Neural progenitor cell (in vitro differentiated cells): ENCODE measurements at places on chromosomes 4 and X. TPM values are rescaled to one million over a fixed set of nuclear protein-coding genes. Genes with fewer than 3 reads are reported as not detected.
A peak's percentile ranks its signal among the peaks of the same experiment; 100 is the strongest.

- no peaks in the 10 kb centered on the region for H3K27me3 ChIP-seq
- H3K36me3 ChIP-seq = peaks cover 5% of the 10 kb centered on the region
- DNase-seq = no peak
- no peak overlapping the region for H3K27ac ChIP-seq
Measured at GRCh38 chrX:120625371-120625770, 4.5 kb downstream of the C1GALT1C1 start.

DNA sequence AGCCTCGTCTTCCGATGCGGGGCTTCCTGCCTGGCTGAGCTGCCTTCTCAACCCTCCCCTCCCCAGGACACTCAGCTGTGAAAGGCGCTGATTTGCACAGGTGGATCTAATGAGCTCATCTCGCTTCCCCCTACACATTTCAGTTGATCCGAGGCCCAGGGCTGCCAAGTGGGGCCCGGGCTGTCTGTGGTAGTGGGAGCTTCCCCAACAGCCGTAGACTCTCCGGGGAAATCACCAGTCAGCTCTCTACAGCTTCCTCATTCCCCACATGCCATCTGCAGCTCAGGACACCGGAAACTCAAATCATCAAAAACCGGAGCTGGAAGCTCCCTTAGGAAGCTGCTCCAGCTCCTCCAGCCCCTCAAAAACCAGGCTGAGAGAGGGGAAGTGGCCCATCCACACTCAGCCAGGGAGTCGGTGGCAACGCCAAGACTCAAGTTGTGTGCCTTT is 56.2 kb downstream of the SMIM20 start:
- peaks cover 33% of the 10 kb centered on the region for H3K4me1 ChIP-seq
- DNase-seq = no peak
- no peaks in the 10 kb centered on the region for H3K36me3 ChIP-seq
- no peaks in the 10 kb centered on the region for H3K27me3 ChIP-seq
- H3K27ac ChIP-seq = peak overlapping the region; percentile 87
- no peak overlapping the region for H3K4me3 ChIP-seq

GRCh38 chr4:3502941-3503936 is 29.0 kb downstream of the LRPAP1 start:
- H3K27ac ChIP-seq = no peak overlapping the region
- peaks cover 3% of the 10 kb centered on the region for H3K36me3 ChIP-seq
- no peak for DNase-seq
- H3K4me1 ChIP-seq = no peaks in the 10 kb centered on the region
- no peak overlapping the region for H3K4me3 ChIP-seq

The GLRA2 gene
- total RNA-seq = not detected in 2 replicates

The LRIT3 gene
- 0.09 and 0.15 TPM in 2 replicates for total RNA-seq

DNA sequence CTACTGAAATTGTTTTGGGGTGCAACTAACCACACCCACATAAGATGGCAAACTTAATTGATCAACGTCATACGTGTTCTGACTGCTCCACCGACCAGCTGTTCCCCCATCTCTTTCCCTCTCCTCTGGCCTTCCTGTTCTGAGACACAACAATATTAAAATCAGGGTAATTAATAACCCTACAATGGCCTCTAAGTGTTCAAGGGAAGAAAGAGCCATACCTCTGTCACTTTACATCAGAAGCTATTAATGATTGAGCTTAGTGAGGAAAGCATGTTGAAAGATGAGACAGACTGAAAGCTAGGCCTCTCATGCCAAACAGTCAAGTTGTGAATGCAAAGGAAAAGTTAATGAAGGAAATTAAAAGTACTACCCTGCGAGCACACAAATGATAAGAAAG is 173.9 kb upstream of the FTHL17 start:
- DNase-seq = no peak
- no peaks in the 10 kb centered on the region for H3K4me1 ChIP-seq
- no peak overlapping the region for H3K4me3 ChIP-seq
- no peak overlapping the region for H3K27ac ChIP-seq
- H3K27me3 ChIP-seq = no peaks in the 10 kb centered on the region

- H3K27me3 ChIP-seq = no peaks in the 10 kb centered on the region
- H3K4me3 ChIP-seq = no peak overlapping the region
Measured at GRCh38 chr4:169037506-169037905, 27.5 kb upstream of the CBR4 start.

- no peaks in the 10 kb centered on the region for H3K36me3 ChIP-seq
- H3K4me1 ChIP-seq = no peaks in the 10 kb centered on the region
- H3K4me3 ChIP-seq = no peak overlapping the region
Measured at GRCh38 chrX:38878641-38879340, 77.5 kb downstream of the MID1IP1 start.

DNA sequence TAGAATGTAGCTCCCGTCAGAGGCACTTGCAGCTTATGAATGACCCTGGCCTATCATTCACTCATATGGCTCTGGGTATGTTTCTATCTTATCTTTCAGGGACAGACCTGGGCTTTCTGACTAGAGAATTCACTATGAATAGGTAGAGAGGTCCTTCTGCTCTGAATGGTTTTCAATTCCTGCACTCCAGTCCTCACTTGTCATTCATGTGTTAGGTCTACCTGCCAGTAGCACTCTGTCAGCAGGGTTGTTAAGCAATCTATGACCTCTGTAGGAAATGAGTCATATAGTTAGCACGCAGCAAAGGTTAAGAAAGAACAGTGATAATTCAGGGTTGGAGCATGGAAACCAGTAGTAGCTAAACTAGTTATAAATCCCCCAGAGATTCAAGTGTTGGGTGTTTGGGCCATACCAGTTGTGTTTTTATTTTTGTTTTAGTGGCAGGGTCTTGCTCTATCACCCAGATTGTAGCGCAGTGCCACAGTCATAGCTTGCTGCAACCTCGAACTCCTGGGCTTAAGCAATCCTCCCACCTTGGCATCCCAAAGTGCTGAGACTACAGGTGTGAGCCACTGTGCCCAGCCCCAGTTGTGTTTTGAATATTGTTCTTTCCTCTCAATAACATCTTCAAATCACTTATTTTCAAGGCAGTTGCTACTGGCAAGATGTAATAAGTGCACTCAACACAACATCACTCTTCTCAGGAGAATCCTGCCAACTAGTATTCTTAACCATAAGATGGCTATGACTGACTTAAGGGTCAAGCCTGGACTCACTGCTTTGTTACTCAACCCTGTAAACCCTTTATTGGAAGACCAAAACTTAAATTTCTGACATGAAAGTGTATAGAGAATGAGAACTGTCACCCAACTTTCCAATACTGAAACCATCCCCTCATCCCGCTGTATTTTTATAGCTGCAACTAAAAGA is 25.1 kb downstream of the ARL13A start:
- H3K4me3 ChIP-seq = no peak overlapping the region
- no peak for DNase-seq
- no peaks in the 10 kb centered on the region for H3K27me3 ChIP-seq
- no peaks in the 10 kb centered on the region for H3K36me3 ChIP-seq
- H3K27ac ChIP-seq = no peak overlapping the region
- no peaks in the 10 kb centered on the region for H3K4me1 ChIP-seq

- H3K36me3 ChIP-seq = no peaks in the 10 kb centered on the region
- H3K4me1 ChIP-seq = peaks cover 10% of the 10 kb centered on the region
- H3K27me3 ChIP-seq = peaks cover 15% of the 10 kb centered on the region
- H3K4me3 ChIP-seq = peak overlapping the region; percentile 64
Measured at GRCh38 chr4:41215969-41216293, 1.6 kb upstream of the APBB2 start.

GRCh38 chr4:145003675-145004074 is 94.3 kb downstream of the ANAPC10 start:
- no peaks in the 10 kb centered on the region for H3K27me3 ChIP-seq
- no peak overlapping the region for H3K4me3 ChIP-seq

- DNase-seq = peak; percentile 20
- H3K4me3 ChIP-seq = no peak overlapping the region
- no peak overlapping the region for H3K27ac ChIP-seq
- no peaks in the 10 kb centered on the region for H3K36me3 ChIP-seq
- no peaks in the 10 kb centered on the region for H3K4me1 ChIP-seq
- no peaks in the 10 kb centered on the region for H3K27me3 ChIP-seq
Measured at GRCh38 chrX:101219864-101220346, 319 bp downstream of the DRP2 start.

GRCh38 chrX:27840881-27841280 is 33.1 kb downstream of the MAGEB10 start:
- H3K36me3 ChIP-seq = no peaks in the 10 kb centered on the region
- no peak for DNase-seq
- H3K4me1 ChIP-seq = no peaks in the 10 kb centered on the region

The DNASE1L1 gene
- total RNA-seq = 14.2 and 27.2 TPM in 2 replicates

The IL2RG gene
- total RNA-seq = not detected in 2 replicates

GRCh38 chr4:5787311-5787710 is 76.3 kb downstream of the EVC start:
- peaks cover 10% of the 10 kb centered on the region for H3K4me1 ChIP-seq
- H3K27me3 ChIP-seq = no peaks in the 10 kb centered on the region
- H3K4me3 ChIP-seq = no peak overlapping the region
- H3K36me3 ChIP-seq = no peaks in the 10 kb centered on the region
- H3K27ac ChIP-seq = no peak overlapping the region

GRCh38 chrX:116756958-116757357 is 294.2 kb upstream of the CT83 start:
- H3K27ac ChIP-seq = no peak overlapping the region
- no peaks in the 10 kb centered on the region for H3K4me1 ChIP-seq
- DNase-seq = no peak
- no peaks in the 10 kb centered on the region for H3K36me3 ChIP-seq

The FGF5 gene
- not detected in 2 replicates for total RNA-seq
